ENCODE measurements at places on chromosomes 7 and 10.

- no peak for DNase-seq
Measured at GRCh38 chr7:83347945-83348444, 185.3 kb upstream of the PCLO start.

- DNase-seq: no peak
Measured at GRCh38 chr10:30095631-30096422, 36.4 kb upstream of the JCAD start.

DNA sequence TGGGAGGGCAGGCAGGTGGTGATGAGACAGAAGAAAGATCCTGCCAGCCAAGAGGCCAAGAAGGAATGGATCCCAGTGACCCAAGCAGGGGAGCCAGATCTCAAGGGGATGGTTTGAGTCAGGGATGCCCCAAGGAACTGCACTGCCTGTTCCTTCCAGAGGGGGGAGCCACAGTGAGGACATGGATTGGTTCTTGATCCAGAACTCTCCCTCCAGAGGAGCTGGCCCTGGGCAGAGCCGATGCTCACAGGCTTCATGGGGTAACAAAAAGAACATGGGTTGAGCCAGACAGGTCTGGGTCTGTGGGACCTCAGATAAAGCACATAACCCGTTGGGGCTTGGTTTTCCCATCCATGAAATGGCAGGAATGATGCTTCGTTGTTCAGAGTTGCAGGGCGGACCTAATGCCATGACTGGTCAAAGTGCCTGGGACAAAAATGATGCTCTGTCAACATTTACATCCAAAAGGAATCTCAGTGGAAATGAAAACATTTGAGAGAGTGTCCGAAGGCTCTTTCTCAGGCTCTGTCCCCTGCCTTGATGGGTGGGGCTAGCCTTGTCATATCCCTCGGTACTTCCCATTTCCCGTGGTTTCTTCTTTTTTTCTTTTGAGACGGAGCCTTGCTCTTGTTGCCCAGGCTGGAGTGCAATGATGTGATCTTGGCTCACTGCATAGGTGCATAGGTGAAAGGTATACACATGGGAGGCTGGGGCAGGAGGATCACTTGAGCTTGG lies 4.7 kb upstream of the DENND2A start:
- no peak for DNase-seq

DNA sequence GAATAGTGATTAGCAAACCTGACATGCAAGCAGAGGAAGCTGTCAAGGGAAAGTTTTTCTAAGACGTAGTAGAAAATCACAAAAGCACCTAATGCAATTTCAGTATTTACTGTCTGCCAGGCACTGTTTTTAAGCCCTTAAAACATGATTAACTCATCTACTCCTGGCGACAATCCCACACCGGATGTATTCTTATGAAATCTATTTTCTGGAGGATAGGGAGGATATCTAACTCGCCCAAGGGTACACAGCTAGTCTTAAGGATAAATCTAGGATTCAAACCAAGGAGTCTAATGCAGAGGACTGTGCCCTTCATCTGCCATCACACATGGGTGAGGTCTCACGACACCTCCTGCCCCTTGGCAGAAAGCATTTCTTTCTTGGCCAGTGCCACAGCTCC lies 47.8 kb upstream of the FIGNL1 start:
- DNase-seq: no peak

GRCh38 chr7:144936314-144936713 lies 100.5 kb upstream of the TPK1 start:
- DNase-seq: no peak

DNA sequence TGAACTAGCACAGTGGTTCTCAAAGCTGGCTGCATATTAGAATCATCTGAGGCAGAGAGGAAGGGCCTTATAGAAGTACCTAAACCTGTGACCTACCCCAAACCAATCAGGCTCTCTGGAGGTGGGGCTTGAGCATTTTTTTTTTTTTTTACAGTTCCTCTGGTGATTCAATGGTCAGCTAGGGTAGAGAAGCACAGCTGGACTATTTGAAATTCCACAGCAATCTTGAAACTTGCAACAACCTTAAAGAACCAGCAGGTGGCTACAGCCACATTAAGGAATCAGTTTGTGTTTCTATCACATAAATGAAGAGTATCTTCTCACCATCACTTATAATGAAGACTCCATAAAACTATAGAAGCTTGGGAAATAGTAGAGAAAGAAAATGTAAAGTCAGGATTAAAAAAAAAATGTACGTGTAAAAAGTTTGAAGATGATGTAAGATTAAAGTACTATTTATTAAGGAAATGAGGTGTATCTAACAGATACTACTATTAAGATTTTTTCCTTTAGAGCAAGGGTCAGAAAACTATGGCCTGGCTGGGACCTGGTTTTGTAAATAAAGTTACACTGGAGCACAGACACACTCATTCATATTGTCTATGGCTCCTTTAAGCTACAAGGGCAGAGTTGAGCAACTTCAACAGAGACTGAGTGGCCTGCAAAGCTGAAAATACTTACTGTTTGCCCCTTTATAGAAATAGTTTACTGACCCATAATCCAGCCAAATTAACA lies 3.8 kb downstream of the RTKN2 start:
- peak; percentile 25 for DNase-seq

- peak; percentile 19 for DNase-seq
Measured at GRCh38 chr10:61835069-61835945, 66.2 kb upstream of the ARID5B start.

DNA sequence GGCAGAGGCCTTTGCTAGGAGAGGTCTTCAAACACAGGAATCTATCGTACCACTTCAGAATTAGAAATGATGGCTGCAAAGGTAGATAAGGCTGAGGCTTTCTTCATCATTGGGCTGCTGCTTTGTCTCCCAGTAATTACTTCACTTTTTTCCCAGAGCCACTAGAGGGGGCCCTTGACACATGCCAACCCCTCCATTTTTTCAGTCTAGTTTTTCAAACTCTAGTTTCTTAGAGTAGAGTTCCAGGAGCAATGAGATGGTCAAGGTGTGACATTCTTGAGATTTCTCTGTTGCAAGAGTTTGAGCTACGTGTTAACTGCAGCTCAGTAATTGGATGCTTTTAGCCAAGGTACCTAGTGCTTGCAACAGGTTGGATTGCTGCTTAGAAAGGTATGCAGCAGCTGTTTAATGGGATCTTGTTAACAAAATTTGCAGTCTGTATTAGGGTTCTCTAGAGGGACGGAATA lies 33.8 kb upstream of the RBM20 start:
- DNase-seq: peak; percentile 64

- DNase-seq: no peak
Measured at GRCh38 chr10:11573497-11573896, 38.0 kb downstream of the USP6NL start.

DNA sequence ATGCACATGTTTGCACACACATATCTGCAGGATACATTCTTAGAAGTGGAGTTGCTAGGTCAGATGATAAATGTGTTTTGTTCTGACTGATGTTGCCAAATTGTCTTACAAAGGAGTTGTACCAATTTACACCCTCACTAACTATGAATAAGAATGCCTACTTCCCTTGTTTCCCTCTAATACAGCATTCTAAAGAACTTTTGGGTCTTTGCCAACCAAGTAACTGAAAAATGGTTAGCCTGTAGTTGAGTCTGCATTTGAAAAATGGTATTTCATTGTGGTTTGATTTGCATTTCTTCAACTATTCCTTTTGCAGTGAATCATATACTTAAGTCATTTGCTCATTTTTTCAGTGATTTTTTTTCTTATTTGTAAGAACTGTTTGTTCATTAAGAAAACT lies 48.4 kb downstream of the TMEM26 start:
- DNase-seq: no peak

GRCh38 chr7:121294448-121294992 lies 34.3 kb upstream of the WNT16 start:
- DNase-seq: no peak

DNA sequence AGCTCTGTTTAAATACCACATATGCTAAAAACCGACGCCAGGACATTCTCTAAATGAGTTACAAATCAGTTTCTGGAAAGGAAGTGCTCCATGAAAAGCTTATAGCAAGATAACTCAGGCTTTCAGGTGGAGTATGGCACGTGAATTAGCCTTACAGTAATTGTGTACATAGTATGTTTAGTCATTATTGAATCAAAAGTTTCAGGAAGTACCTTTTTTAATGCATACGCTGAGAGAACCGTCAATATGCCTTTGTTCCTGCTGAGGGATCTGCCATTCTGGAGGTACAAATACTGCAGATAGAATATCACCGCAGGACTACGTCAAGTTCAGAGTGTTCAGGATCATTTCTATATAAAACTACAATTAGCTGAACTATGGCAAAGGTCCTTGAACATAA lies 45.7 kb downstream of the ANKMY2 start:
- no peak for DNase-seq

GRCh38 chr10:124939290-124939689 lies 2.6 kb upstream of the ZRANB1 start:
- no peak for DNase-seq

- DNase-seq: no peak
Measured at GRCh38 chr7:134931487-134931886, 54.8 kb upstream of the AGBL3 start.

DNA sequence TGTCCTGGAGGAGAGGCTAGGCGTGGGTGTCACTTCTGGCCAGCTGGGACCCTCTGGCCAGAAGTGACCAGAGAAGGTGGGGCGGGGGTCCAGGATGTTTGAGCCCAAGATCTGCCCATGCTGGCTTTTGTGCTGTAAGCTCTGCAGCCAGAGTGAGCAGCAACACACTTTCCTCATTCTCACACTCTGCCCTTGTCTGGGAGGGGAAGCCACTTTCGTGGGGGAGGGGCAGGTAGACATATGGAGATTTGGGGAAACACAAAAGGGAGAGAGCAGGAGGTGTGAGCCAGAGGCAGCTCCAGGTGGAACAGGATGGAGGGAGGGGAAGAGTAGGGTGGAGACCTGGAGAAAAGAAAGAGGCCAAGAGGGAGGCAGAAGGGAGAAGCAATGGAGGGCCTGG lies 31.5 kb upstream of the ADCYAP1R1 start:
- DNase-seq: no peak

- DNase-seq: no peak
Measured at GRCh38 chr10:46518028-46518725, 38.3 kb downstream of the GPRIN2 start.

- DNase-seq: no peak
Measured at GRCh38 chr10:37474645-37475044, 349.2 kb downstream of the ANKRD30A start.

GRCh38 chr10:51342381-51342780 lies 268.1 kb downstream of the PRKG1 start:
- no peak for DNase-seq

DNA sequence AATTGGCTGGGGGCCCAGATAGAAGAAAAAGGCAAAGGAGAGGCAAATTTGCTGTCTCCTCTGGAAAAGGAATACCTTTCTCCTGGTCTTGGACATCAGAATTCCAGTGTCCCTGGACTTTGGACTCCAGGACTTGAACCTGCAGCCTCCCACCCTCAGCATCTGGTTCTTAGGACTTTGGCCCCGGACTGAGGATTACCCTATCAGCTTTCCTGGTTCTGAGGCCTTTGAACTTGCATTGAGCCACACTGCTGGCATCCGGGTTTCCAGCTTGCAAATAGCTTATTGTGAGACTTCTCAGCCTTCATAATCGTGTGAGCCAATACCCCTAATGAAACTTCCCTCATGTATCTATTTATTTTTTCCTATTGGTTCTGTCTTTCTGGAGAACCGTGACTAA lies 68.3 kb downstream of the DNAH11 start:
- no peak for DNase-seq

GRCh38 chr7:108002726-108003598 lies at the start of gene LAMB1:
Gene LAMB1 (minus strand): TSS chr7:108003161. CDS start chr7:108002885, 276 bp downstream.
- no peak for DNase-seq

DNA sequence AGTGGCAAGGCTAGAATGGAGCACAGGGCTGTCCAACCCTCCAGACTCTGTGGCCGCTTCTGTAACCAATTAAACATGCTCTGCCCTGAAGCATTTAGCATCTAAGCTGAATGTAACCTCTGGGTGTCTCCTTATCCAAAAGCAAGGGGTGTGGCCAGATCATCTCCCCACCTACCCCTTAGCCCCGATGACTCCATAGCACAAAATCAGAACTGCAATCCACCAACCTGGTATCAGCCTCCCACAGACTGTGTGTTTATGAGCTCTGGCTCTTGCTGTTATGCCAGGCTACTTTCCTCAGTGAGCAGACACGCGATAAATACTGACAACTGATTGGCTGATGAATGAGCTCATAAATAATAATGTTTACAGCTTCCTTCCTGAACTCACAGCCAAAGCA lies 3.2 kb downstream of the FRMD4A start:
- no peak for DNase-seq

GRCh38 chr10:107653832-107654287 lies 489.4 kb upstream of the SORCS1 start:
- no peak for DNase-seq

DNA sequence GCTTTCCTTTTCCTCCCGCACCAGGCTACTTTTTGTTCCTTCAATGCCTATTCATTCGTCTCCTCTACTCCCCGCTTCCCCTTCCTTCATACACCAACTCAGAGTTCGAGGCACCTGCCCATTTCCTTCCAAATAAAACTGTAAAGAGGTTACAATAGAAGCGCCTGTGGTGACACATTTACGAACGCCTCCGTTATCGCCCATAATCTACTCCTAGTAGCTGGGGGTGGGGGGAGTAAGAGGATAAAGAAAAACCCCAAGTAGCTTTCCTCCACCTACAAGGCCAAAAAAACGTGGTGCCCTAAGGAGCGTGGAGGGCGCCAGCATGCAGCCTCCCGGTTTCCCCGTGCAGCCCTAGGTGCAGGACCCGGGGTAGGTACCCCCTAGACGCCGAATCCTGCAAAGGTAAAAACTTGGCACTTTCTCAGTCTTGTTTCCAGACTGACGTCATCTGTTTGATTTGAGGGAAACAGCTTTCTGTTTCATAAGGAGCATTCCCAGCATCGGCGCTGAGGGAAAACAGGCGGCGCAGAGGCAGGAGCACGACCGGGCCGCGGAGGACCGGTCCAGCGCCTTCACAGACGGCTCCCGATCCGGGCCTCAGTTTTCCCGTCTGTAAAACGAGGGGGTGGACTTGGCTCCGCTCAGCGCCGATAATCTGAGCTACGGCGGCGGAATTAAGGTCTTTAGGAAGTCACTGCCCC lies 922 bp downstream of the PPA1 start:
- DNase-seq: peak; percentile 50

DNA sequence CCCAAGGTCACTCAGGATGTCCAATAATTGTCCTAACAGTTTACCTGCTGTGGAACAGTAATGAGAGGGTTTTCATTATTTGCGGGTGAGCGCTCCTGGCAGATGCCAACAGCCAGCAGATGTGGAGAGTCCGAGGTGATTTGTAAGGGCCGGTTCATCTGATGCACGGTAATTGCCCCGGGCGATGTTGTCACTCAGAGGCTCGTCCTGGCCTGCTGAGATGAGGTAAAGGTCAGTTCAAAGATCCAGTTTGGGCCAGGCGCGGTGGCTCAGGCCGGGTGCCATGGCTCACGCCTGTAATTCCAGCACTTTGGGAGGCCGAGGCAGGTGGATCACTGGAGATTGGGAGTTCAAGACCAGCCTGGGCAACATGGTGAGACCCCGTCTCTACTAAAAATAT lies 16.9 kb downstream of the LHPP start:
- no peak for DNase-seq

DNA sequence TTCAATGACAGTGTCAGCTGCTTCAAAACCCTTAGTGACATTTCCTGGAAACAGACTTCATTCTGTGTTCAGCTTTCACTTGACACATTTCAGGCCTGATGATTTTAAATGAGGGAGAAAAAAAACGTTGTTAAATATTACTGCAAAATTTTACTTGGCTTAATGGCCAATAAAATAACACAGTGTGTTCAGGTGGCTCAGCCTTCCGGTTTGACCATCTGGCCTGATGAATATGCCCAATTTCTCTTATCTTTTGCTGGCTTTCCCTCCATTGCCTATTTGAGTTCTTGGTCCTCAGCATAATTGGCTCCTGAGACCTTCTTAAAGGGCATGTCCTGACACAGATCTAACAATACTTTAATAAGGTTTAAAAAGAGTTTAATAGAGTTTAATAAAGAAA lies 462.4 kb downstream of the ADRA2A start:
- DNase-seq: no peak
